Hair follicle dermal papilla cell (primary cell): ENCODE measurements at places on chromosomes 3 and 15. TPM values are rescaled to one million over a fixed set of nuclear protein-coding genes. Genes with fewer than 3 reads are reported as not detected.

SMAD3 gene
- 27.0 and 28.9 TPM in 2 replicates for total RNA-seq

ISL2 gene
- total RNA-seq, result 0.12 TPM in 1 of 2 replicates, not detected in the other

GASK1A gene
- 0.97 and 1.3 TPM in 2 replicates for total RNA-seq

ANKRD63 gene
- total RNA-seq, result not detected in 2 replicates

LINS1 gene
- 14.3 and 19.3 TPM in 2 replicates for total RNA-seq

PTX3 gene
- 496 and 515 TPM in 2 replicates for total RNA-seq

RARRES1 gene
- total RNA-seq, result 0.61 and 0.65 TPM in 2 replicates
